NAMALWA (cell line): ENCODE measurements at places on chromosomes 1 and 21.

DNA sequence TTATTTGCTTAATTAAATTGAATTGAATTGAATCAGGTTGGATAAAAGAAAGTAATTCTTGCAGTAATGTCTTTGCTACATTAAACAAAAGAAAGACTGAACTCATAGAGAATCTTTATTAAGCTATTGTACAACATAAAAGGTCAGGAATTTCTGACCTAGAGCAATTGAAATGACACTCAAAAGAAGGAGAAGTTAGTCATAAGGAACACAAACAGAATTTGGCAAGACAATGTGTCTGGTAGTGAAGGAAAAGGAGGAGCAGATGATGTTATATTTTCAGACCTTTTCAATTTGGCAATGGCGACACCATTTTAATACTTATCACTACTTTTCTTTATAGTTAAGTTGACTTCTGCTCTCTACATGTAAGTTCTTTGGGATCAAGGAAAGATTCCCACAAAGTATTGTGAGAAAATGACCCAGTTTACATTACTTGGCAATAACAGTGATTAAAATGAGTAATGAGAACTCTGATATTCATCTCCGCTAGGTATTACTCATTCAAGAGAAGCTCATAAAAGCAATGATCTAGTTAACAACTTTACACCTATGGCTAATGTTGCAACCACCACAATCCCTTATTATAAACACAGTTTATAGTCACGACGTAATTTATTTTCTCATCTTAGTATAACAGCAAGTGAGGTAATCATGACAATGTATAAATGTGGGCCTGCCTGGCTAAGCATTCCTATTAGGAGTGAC lies 14.7 kb upstream of the KRTAP21-1 start:
- no peak for DNase-seq

DNA sequence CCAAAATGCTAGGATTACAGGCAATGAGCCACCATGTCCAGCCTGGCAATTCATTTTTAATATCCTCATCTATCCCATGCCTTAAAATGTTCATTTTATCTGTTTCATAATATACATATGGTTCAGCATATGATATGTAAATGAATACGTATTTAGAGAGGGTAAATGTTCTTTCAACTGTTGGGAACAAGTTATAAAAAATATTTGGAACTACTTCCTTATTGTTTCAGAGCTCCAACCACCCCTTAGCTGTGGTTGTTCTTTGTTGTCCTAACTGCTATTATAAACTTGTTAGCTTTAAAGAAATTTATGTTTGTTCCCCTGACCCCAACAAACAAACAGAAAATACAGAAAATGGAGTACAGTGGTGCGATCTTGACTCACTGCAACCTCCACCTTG lies 14.5 kb downstream of the MCOLN2 start:
- DNase-seq = no peak

DNA sequence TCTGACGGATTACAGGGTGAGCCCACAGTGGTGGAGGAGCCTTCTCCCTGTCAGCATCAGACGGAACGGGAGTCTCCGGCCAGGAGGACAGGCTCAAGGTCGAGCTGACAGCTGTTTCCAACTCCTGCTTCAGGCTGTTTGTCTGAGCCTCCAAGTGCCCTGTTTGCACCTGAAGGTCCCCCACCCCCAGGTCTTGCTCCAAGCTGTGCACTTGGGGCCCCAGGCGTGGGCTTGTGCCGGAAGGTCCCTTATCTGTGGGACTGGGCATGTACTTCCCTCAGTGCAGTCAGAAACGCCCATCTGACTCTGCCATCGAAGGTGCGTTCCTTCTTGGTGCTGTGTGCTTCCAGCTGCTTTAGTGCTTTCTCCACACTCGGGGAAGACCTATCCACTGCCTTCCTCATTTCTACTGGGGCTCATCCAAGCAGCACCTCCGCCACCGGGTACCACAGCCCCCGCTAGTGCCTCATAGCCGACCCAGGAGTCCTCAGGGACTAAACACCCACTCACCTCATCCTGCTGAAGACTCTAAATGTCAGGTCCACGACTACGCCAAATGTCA lies 29.5 kb upstream of the CR2 start:
- DNase-seq = no peak

- no peak for DNase-seq
Observed at GRCh38 chr1:209881619-209882018, 53.8 kb downstream of the UTP25 start.

DNA sequence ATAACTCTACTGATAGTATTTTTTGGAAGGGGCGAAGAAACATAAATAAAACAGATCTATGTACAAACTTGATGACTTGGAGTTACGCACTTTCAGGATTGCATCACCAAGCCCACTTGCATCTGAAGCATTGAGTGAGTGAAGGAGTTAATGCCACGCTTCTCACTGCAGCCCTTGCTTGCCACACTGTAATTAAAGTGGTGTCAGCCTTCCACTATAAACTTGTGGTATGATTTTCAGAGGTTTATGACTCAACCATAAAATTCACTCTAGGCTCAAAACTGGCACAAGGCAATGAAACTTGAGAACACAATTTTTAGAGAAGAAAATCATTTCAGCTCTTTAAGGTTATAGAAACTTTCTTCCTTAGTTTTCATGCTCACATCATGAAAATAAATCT lies 93.9 kb upstream of the PRMT6 start:
- DNase-seq = no peak

DNA sequence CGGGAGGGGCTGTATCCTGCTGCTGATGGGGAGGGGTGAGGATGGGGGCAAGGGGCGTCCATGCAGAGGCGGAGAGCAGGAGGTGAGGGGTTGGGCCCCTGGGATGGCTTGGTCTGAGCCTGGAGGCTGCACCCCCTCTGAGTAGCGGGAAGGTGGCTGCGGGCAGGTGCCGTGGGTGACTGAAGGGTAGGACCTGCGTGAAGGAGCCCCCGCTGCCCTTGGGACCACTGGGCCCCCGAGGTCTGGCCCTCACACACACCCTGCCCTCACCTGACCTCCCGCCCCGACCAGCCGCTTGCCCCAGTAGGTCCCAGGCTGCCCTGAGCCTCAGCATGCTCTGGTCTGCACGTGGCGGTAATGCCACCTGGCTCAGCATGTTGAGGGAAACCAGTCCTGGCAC lies 12.8 kb upstream of the SKI start:
- no peak for DNase-seq

DNA sequence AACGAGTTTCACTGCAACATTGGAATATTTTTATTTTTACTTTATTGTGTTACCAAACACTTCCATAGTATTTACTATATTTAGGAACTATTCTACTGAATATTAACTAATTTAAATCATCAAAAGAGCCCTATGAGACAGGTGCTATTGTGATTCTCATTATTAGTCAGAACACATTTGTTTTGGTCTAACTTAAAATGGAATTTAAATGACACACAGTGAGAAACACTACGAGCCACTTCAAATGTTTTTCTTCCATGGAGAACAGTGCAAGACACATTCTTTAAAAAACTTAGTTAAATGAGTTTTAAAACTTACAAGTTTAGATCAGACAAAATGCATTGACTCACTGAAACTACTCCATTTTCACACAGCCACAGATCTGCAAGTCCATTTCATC lies 6.6 kb upstream of the TRAF3IP3 start:
- no peak for DNase-seq

- peak; percentile 91 for DNase-seq
Observed at GRCh38 chr1:214427871-214428277, 123.5 kb downstream of the PTPN14 start.

DNA sequence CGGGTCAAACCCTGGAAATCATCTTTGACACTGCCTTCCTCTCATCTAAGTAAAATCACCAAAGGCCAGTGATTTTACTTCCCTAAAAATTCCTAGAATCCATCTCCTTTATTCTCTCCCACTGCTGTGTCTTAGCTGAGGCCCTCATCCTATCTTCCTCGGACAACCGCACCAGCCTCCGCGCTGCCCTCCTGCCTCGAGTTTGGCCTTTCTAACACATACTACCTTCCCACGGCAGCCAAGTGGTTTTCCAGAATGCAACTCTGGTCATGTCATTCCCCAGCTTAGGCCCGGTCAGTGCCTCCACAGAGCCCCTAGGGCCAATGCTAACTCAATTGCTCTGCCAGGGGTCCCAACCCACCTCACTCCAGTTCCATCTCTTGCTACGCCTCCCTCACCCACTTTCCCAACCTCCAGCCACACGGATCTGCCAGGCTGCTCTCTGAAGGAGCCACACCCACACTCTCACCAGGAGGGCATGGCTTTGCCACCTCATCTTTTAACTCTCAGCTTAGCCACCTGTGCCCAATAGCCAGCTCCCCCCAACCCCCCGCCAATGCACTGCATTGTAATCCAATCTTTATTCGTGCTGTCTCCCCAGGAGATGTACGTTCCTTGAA lies 6.8 kb downstream of the TMEM9 start:
- DNase-seq = no peak

DNA sequence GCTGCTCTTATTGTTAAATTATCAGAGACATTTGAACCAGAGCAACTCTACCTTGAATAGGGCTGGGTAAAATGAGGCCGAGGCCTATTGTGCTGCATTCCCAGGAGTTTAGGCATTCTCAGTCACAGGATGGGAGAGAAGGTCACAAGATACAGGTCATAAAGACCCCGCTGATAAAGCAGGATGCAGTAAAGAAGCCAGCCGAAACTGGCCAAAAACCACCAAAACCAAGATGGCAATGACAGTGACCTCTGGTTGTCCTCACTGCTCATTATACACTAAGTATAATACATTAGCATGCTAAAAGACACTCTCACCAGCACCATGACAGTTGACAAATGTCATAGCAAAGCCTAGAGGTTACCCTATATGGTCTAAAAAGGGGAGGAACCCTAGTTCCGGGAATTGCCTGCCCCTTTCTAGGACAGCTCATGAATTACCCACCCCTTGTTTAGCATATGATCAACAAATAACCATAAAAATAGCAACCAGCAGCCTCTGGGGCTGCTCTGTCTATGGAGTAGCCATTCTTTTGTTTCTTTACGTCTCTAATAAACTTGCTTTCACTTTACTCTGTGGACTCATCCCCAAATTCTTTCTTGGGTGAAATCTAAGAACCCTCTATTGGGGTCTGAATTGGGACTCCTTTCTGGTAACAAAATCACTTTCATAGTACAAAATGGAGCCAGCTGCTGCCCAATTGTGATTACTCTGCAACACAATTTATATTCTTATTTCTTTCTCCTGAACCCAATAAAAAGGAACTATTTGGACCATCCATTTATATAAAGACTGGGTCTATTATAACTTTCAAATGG lies 179.6 kb downstream of the TGFBR3 start:
- DNase-seq = no peak

- DNase-seq = peak; percentile 80
Observed at GRCh38 chr1:151539321-151540020, 638 bp upstream of the TUFT1 start.
